ENCODE measurements at places on chromosomes 2 and 18.

GRCh38 chr2:218811382-218811781 lies 20.2 kb downstream of the PRKAG3 start:
- DNase-seq: no peak

GRCh38 chr2:1874101-1874865 lies 130.0 kb upstream of the PXDN start:
- no peak for DNase-seq

DNA sequence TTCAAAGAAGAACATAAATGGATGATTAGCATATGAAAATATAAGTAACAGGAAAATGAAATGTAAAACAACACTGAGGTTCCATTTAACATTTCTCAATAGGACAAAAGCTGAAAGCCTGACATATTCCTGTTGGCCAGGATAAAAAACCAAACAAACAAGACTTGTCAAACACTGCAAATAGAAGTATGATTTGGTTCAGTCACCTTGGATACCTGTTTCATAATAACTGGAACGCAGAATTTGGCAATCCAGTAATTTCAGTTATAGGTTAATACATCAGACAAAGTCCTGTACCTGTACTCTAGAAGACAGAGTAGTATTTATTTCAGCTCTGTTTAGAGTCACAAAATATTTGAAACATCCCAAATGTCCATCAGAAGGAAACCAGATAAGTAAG lies 16.5 kb upstream of the EVA1A start:
- no peak for DNase-seq

GRCh38 chr2:4427083-4427482 lies 723.7 kb downstream of the DCDC2C start:
- no peak for DNase-seq

DNA sequence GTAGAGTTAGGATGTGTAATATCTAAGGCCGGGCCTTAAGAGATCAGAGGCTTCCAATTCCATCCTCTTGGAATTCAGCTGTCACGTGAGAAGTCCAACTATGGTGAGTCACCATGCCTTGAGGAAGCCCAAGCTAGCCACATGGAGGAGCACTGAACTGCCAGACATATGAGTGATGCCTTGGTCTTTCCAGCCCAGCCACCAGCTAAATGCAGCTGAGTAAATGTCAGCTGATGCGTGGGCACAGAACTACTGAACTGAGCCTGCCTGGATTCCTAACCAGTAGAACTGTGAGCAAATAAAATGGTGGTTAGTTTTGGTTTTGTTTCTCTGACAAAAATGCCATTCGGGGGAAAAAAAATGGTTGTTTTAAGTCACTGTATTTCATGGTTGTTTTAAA lies 153.7 kb upstream of the SERTAD2 start:
- peak; percentile 70 for DNase-seq

DNA sequence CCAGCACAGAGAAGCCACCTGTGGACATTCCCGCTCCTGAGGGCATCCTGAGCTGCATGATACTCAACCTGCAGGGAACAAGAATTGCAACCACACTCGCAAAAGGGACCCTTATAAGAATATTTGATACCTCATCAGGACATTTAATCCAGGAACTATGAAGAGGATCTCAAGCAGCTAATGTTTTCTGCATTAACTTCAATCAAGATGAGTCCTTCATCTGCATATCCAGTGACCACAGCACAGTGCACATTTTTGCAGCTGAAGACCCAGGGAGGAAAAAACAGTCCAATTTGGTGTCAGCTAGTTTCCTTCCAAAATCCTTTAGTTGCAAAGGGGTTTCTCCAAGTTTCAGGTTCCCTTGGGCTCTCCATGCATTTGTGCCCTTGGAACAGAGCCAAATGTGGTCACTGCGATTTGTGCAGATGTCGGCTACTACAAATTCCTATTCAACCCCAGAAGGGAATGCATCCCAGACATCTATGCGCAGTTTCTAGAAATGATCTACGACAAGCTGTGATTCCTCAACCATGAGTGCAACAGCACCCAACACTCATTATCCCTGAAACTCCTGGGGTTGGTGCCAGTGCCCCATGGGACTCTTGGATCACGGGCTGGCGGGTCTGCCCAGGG lies 23.3 kb upstream of the FHOD3 start:
- DNase-seq: no peak

DNA sequence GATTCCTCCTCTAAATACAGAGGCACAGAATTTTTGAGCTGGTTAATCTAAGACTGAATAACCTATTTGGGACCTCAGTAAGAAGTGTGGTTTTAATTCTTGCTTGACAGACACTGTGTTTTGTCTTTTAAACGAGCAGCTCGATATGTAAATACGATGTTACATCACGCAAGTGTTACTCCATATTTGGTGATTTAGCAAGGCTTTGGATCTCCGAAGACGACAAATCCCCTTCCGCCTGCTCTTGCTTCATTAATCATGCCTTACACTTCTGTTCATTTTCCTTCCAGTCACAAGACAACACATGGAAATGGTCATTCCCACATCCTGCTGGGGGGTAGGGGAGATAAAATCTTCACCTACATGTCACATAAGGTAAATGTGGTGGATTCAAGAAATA lies 9.4 kb downstream of the BCL11A start:
- no peak for DNase-seq

DNA sequence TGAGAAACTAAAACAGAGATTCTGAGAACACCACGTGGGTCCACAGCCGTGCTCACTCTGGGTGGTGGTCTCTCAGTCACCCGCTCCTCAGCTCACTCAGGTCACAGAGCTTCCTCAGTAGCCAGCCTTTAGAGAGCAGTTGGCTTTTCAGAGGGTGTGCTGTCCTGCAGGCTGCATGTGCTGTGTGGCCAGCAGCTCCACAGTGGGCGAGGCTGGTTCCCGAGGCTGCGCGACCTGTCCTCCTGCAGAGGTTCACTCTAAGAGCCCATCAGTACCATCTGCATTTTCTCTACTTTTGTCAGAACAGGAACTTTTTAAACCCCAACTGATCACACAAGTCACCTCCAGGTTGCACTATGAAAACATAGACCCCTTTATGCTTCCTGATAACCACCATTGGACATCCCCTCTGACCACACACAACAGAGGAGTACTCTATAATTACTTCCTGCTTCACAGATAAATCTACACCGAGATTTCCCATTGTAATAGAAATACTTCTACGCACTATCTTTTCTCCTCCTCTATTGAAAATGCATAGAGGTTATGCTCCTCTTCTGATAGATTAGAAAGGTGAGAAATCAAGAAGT lies 93.1 kb downstream of the GYPC start:
- no peak for DNase-seq

GRCh38 chr2:225056330-225057073 lies 14.2 kb upstream of the DOCK10 start:
- DNase-seq: no peak

- DNase-seq: no peak
Measured at GRCh38 chr2:88329815-88330603, 122.5 kb downstream of the FOXI3 start.

DNA sequence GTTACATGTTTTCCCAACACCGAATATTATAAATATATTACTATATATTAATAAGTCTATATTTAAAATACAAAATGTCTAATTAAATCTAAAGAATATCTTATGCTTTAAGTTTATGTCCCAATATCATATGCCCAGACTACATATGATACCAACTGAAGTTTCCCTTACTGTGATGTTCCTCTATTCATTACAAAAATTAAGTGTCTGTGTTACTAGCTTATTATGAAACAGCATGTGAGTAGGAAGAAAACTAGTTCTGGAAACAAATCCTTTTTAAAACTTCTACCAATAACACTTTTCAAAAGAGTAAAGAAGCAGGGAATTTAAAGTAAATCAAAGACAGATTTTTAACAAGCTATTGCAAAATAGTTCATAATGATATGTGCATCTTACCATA lies 17.8 kb downstream of the HNRNPLL start:
- DNase-seq: no peak

DNA sequence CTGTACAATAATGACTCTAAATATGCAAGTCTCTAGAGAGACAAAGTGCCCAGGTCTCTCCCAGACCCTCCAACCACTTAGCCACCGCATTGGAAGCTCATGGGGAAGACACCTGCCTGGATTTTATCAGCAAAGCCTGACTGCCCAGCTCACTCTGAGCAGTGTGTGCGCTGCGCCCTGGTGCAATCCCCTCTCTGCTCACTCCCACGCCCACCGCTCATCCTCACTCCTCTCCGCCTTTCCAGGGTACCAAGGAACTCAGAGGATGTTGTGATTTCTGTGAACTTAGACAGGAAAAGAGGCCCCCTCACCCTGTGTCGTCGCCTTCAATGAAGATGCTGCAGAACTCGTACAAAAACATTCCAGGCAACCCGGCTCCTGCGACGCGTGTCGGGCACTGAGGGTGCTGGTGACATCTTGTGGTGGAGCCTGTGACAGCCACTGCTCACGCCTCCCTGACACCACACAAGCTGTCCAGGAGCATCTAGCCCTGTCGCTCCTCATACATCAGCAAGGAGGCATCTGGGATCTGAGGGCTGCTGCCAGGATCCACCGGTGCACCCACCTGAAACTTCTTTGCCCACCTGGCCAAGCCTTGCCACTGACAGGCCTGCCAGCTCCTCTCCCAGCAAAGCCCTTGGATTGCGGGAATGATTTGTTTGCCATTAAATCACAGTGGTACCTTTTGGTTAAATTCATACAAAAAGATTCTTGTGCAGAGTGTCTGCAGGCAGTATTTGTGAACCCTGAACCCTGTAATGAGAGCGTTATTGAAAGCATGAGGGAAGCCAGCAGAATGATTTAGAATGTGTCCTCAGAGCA lies 220.4 kb downstream of the ZNF516 start:
- no peak for DNase-seq

GRCh38 chr2:43276266-43276941 lies 50.0 kb upstream of the ZFP36L2 start:
- DNase-seq: no peak

- no peak for DNase-seq
Measured at GRCh38 chr2:187580462-187581124, 26.4 kb upstream of the TFPI start.

DNA sequence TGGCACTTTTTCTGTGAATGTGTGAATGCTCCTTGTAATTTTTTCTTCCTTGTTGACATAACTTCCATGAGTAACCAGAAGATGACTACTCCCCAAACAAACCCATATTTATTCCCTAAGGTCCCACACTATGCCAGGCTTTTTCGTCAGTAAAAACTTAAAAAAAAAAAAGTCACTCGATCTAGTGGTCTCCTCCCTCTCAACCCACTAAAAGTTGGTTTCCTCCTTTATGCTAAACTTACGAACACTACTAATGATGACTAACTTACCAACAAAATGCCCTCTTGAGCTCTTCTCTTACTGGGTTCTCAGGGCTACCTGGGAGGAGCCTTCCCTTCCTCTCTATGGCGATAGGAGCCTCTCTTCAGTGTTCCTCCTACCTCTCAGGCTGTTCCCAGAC lies 18.2 kb downstream of the ACVR1 start:
- DNase-seq: no peak

DNA sequence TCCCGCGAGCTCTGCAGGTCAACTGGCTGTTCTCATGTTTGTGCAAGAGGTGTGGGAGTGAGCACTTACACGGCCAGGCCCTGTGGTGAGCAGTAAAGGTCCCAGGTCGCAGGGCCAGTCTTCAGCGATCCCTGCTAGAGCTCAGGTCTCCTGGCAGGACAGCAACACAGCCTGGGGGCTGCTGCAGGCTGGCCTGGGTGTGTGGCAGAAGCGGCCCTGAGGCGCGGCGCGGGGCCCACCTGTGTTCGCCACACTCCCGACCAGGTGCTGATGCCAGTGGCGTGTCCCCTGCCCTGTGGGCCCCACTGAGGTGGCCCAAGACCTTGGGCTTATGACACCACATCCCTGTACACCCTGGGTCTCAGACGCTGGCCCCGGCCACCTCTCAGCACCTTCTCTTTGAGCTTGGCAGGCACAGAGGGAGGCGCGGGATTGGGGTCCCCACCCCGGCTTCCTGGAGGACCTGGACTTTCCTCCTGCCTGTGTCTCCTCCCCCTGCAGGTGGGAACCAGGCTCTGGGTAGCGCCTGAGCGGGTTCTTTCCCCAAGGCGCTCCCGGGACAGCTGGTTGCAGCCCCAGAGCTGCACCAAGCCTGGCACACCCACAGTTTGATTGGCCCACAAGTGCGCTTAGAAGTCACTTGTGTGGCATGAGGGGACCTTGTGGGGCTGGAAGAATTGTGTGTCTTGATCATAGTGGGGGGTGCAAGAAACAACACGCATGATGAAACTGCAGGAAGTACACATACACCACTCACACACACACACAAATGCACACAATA lies 59.2 kb downstream of the TWIST2 start:
- DNase-seq: no peak

DNA sequence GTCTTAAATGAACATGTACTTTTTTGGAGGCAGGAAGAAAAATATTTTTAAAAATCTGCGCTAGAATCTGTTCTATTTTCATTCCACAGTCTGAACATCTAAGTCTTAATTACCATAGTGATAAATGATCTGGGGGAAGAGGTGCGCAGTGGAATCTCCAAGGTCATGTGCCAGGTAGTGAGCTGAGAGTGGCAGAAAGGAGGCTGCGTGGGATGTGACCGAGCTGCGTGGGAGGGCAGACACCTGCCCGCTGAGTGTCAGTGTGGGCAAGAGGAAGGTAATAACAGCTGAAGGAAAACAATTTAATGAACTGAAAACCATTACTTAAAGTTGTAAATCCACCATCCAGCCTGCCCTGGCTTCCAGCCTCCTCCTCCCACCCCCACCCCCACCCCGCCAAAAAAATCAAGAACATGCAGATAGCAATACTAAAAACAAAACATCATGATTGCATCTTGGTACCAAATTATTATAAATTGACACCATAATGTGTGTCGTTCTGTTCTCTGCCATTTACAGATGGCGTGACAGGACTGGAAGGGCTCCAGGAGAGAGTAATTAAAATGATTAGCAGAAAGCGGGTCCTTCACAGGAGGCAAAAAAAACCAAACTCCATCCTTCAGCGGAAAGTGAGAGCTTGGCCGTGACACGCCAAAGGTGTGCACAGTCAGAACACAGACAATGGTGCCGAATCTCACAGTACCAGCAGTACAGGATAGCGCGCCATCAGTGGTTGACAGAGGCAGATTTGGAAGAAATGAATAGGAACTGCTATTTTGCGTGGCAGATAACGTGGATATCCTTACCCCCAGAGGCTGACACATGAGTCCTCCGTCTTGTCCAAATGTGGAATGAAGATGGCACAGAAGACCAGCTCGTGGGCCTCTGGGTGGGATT lies 11.4 kb upstream of the DTNB start:
- DNase-seq: no peak

DNA sequence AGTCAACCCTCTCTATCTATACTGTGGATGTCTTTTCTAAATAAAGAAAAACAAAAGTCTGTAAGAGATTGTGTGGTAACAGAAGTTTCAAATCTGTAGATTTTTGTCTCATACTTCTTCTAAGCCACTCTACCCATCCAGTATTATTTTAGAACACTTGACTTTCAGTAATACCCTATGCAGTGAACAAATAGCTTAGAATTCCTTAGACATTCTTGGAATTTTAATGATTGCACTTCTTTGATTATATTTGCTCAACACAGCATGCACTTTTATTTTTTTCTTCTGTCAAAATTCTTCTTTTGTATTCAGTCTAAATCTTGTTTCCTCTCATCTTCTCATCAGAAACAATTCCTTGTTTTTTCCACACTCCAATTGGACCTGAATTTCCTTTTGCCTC lies 1080.2 kb downstream of the SUCLG1 start:
- no peak for DNase-seq

- no peak for DNase-seq
Measured at GRCh38 chr2:159035790-159036411, 67.5 kb downstream of the TANC1 start.

All from stimulated activated CD4-positive, alpha-beta T cell treated with anti-CD3 and anti-CD28 coated beads, Interleukin-1b, Interleukin-23, amount 100 ng/mL, for 48 hours (primary cell).